ENCODE measurements at places on chromosomes 6 and 20.

- DNase-seq: no peak
These were observed 150.8 kb upstream of the RIPOR2 start for GRCh38 chr6:25086500-25087091.

DNA sequence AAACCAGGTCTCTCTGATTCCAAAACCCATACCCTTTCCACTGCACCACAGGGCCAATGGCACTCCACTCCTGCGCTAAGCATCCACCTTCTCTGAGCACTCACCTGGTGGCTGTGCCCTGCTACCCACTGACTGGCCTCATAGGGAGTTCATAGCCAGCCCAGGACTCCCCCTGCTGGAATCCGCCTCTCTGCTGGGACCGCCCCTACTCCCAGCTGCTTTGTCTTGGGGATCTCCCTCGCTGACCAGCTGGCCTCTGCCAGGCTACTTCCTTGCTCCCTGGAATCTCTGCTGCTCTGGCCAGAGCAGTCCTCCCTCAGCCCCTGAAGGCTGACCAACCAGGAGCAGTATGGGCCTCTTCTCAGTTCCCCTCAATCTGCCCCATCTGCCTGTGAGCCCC is 129.7 kb downstream of the FAXC start:
- DNase-seq: no peak

DNA sequence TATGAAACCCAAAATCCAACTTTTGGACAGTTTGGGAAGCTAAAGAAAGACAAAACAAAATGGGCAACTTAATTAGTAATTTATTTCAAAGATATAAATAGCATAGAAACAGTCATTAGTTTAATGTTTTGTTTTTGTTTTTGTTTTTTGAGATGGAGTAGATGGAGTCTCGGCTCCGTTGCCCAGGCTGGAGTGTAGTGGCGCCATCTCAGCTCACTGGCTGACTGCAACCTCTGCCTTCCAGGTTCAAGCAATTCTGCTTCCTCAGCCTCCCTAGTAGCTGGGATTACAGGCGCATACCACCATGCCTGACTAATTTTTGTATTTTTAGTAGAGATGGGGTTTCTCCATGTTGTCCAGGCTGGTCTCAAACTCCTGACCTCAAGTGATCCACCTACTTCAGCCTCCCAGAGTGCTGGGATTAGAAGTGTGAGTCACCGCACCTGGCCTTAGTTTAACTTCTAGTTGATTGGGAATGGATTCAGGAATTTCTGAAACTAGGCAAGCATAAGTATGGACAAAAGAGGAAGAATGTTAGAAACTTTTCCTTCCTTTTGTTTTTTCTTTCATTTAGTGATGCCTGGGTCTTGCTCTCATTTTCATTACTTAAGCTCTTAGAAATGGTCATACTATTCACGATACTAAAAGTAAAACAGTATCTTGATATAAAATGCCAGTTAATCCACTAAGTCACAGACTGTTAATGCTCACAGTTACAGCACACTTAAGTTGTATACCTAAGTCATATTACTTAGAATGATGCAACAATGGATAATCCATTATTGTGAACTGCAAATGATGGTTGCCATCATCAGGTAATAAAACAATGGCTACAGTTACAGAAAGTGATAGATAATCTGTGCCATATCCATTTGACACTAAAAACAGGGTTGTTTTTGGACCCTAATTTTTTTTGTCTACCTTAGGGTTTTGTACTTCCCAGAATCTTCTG is 8.2 kb downstream of the SENP6 start:
- DNase-seq: no peak

DNA sequence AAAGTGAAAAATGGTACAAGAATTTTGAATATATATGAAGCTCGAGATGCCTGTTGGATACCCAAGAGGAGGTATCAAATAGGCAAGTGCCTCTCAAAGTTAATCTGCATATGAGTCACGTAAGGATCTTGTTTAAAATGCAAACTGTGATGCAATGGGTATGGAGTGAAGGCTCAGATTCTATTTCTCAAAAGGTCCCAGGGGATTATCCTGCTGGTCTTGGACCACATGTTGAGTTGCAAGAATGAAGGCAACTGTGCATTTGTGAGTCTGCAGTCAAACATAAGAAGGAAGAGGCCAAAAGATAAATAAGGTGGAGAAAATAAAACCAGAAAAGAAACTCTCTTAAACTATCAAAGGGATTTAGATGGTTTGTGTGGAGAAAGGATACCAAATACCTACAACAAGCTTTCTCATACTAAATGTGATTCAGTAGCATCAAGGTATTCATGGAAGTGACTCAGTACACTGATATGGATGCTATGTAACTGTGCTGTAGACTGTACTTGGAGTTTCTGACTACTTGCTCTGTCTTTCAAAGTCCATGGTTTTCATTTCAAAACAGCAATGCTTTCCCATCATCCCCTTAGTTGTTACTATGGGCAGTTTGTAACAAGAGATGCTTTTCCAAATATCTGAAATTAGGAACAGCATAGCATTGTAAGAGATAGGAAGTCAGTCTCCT is 106.3 kb downstream of the GFRAL start:
- no peak for DNase-seq

DNA sequence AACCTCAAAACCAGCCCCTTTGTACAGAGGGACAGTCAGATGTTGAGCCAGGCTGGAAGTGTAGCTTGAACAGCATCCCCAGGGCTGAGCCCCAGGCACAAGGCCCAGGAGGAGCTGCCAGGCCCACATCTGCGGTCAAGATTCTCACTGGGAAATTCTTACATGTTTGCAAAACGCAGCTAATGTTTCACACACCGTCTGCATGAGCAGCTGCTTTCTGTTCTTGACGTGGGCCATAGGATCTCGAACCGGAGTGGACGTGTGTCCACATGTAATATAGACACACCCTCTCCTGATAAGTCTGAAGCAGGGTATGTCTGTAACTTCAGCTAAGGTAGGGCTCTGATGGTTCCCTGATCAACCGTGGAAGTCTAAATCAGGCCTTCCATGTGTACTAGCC is 41.3 kb upstream of the TRAF3IP2 start:
- no peak for DNase-seq

DNA sequence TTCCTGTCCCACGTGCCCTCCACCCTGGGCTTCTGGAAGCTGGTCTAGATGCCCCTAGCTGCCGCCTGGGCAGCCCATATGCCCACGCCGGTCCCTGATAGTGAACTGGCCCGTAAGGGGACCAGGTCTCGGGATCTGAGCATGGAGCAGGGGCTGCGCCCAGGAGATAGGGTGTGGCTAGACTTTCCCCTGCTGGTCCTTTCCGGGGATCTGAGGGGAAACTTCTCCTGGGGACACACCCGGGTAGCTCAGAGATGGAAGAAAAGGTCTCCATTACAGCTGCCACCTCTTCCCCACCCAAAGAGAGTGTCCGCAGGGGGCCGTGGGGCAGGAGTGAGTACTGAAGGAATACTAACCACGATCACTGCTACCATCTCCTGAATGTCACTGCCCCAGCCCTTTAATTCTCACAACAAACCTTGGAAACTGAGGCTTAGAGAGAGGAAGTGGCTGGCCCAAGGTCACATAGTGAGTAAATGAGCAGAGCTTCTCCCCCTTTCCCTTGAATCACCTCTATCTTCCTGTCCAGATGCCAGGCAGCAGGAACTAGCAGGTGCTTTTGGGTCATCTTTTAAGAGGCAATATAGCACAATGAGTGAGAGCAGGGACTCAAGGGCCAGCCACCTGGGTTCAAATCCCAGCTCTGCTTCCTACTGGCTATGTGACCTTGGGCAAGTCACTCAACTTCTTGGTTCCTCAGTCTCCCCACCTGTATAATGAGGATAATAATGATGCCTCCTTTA is 11.8 kb upstream of the CCN5 start:
- DNase-seq: no peak

DNA sequence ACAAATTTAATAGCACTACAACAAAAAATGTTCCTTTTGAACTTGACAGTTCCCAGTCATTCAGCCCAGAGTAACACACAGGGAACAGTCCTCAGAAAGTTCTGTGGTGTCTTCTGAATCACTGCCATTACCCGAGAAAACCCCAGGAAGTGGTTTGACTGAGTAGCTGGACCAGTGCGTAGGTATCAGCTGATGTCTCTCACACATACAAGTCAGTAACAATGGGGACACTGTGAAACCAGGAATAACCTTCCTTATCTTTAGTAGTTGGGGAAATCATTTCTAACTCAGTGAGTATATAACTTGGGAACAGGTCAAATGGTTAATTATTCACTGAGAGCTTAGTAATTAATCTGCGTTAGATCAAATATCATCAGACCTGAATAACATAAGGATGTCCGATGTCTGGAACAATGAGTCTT is 73.1 kb downstream of the HIVEP2 start:
- no peak for DNase-seq

- DNase-seq: no peak
These were observed 201.1 kb downstream of the OGFRL1 start for GRCh38 chr6:71489736-71490135.

GRCh38 chr20:50248104-50248641 is 57.5 kb downstream of the CEBPB start:
- no peak for DNase-seq

GRCh38 chr6:23611776-23612381 is 514.1 kb upstream of the NRSN1 start:
- no peak for DNase-seq

DNA sequence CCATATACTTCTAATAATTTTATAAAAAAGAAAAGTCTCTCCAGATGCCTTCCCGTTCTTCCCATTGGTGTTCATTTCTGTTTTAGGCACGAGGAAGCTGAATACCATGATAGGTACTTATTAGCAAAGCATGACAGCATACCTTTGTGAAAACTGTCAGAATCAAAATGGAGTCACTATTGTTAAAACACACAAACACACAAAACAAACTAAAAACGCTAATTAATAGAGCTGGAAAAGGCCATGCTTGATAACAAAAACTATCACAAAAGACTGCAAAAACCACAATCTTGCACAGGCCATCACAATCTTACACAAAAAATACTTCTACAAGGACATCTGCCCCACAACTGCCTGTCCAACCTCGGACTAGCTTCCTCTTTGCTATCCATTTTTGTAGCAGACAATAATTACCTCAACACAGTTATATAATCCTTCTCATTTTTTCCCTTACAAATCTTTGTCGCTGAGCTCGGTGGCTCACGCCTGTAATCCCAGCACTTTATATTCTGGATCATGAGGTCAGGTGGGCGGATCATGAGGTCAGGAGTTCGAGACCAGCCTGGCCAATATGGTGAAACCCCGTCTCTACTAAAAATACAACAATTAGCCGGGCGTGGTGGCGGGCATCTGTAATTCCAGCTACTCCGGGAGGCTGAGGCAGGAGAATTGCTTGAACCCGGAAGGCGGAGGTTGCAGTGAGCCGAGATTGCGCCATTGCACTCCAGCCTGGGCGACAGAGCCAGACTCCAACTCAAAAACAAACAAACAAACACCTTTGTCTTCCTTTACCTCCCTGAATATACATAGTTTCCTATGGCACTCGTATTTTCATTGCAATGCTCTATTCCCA is 3.2 kb upstream of the ABT1 start:
- DNase-seq: no peak

- DNase-seq: no peak
These were observed 120.2 kb upstream of the MLN start for GRCh38 chr6:33923857-33924514.

DNA sequence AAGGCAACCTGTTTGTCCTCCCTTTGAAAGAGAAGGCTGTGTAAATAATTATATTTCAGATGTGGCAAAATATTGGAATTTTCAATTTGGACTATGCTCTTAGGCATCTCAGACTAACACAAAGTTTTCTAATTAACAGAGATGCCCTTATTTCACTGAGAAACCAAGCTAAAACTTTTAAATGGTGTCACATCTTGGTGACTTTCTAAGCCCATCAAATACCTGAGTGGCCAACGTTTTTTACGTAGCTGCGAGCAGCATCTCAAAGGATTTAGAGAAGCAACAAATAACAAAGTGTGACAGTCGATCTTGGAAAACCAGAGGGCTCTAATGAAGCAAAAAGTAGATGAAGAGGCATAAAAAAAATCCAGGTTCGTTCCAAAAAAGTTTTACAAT is 3.4 kb upstream of the HEY2 start:
- DNase-seq: no peak

DNA sequence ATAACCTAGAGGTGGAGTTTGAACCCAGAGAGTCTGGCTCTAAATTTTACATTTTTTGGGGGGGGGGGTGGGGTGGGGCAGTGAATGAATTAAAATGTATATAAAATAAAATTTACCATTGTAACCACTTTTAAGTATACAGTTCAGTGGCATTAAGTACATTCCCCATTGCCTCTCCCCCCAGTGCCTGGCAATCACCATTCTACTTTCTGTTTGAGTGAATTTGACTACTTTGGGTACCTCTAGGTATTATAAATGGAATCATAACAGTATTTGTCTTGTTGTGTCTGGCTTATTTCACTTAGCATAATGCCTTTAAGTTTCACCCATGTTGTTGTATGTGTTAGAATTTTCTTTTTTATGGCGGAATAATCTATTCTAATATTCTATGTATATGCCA is 2.7 kb downstream of the FAM110A start:
- no peak for DNase-seq

DNA sequence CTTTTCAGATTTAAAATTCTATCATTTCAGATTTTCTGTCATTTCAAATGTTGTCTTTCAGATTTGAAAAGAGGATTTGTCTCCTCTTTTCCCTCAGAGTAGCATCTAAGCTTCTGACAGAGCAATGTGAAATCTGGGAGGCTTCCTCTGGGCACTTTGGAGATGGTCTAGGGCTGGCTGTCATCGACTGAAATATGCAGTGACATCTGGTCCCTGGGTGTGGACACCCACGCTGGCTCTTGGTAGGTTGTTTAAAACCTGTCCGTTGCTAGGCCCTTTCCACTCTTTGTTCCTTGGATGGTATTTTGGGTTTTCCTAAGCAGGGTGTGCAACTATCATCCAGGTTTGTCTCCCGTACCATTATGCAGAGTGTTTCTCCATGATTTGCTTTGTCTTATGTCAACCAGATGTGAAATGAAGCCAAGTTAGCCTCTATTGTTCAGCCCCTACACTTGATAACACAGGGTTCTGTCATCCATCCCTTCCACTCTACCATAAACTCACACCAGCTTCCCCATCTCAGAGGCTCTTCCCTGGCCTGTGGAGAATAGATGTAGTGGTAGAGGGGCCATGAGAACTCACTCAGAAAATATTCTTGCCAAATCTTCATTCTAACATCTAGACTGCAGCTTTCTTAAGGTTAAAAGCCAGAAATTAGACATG is 5.0 kb upstream of the VIP start:
- no peak for DNase-seq

- DNase-seq: no peak
These were observed 148.4 kb downstream of the CDH4 start for GRCh38 chr20:61400499-61400898.

Data from esophagus squamous epithelium (tissue), 5 donors.